Kidney glomerular epithelial cell (primary cell): ENCODE measurements at places on chromosomes 11 and 22.

- DNase-seq, result peak; percentile 7
Measured at GRCh38 chr11:131811383-131811782, 441.0 kb downstream of the NTM start.

GRCh38 chr22:17319546-17319945, 49.7 kb upstream of the CECR2 start:
- DNase-seq, result no peak

GRCh38 chr22:46728470-46728869, 9.6 kb downstream of the CERK start:
- DNase-seq, result no peak

- no peak for DNase-seq
Measured at GRCh38 chr11:133219543-133219942, 312.8 kb downstream of the OPCML start.

- no peak for DNase-seq
Measured at GRCh38 chr22:40782521-40782920, 36.6 kb downstream of the SLC25A17 start.

DNA sequence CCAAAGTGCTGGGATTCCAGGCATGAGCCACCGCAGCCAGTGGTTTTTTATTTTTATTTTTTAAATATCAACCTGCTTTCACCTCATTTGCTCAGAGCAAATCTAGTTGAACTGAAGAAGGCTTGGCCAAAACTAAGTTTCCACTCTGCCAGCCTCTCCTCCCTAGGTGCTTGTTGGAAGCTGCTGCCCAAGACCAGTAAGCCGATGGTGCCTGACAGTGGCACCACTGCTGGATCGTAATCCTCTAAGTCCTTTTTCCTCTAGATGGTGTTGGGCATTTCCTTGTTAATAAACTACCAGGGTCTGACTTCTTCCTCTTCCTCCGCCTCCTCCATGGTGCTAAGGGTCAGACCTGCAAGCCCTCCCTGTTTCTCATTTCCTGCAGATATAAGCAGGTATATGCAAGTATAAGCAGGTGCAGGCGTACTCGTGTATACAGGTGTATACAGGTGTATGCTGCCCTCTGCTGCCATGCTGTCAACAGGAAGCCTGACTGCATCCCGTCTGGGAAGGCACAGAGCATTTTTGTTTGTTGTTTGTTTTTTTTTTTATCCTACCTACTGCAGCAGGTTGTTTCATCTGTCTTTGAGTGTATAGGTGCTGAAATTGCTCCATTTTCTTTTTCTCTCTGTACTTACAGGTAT, 1.6 kb downstream of the NADSYN1 start:
- DNase-seq, result no peak

DNA sequence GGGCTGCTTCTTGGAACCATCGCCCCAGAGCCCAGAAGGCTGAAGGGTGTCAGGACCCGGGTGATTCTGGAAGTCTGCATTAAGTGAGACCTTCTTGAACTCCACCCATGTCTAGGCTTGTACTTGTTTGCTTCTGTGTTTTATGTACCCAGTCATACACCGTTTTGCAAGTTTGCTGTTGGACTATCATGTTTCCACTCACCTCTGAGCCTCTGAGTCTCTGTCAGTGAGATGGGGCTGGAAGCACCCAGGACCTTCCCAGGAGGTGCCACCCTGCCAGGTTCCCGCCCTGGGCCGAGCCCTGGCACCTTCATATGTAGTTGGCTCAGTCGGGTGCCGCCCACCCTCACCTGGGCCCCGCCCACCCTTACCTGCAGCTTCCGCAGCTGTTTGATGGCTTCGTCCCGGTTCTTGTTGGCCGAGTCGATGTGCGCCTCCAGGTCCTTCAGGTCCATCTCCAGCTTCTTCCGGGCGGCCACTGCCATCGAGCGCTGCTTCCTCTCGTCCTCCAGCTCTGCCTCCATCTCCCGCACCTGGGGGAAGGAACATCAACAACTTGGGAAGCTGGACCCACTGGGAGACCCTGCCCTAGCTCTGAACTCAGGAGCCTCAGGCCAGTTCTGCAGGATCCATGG, 35.1 kb downstream of the APOL1 start:
- no peak for DNase-seq

DNA sequence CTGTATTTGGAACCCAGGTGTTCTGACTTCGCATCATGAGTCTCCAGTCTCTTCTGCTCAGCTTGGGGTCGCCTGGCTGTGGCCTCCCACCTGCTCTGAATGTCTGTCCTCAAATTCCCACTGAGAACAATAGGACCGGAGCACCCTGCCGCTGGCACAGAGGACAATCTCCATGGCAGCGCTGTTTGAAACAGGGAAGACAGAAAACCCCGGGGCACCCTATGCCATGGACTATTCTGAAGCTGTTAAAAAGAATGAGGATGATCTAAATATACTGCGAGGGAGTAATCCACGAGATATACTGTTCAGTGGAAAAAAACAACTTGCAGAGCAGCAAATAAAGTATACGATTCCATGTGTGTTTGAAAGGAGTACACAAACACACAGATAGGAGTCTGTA, 415.6 kb upstream of the NARS2 start:
- DNase-seq, result no peak

GRCh38 chr22:42317008-42317407, 46.6 kb upstream of the TCF20 start:
- peak; percentile 2 for DNase-seq

- DNase-seq, result no peak
Measured at GRCh38 chr22:25791556-25791955, 49.6 kb downstream of the MYO18B start.

GRCh38 chr22:25741692-25742626, at the start of gene MYO18B:
Gene MYO18B, plus strand, starts transcription at chr22:25742188. Its CDS starts 18,905 bp downstream, at chr22:25761093.
- no peak for DNase-seq

- no peak for DNase-seq
Measured at GRCh38 chr22:35688913-35689675, 28.6 kb upstream of the APOL5 start.

DNA sequence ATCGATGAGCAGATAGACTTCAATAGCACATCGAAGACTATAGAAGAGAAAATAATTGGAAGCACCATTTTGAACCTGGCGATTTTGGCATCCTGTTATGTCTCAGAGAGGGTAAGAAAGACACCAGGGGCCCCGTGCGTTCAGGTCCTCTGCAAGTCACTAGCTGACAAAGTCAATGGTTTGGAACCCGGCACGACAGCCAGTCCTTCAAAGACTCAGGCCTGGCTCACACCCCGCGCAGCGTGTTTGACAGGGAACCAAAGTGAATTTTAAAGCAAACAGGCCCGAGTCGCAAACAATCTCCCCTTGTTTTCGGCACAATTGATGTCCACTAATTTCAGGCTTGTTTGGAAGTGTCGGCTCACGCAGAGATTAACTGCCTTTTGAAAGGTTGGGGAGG, 716.6 kb downstream of the BRD1 start:
- no peak for DNase-seq

GRCh38 chr11:76705826-76706225, 35.3 kb upstream of the LRRC32 start:
- no peak for DNase-seq

DNA sequence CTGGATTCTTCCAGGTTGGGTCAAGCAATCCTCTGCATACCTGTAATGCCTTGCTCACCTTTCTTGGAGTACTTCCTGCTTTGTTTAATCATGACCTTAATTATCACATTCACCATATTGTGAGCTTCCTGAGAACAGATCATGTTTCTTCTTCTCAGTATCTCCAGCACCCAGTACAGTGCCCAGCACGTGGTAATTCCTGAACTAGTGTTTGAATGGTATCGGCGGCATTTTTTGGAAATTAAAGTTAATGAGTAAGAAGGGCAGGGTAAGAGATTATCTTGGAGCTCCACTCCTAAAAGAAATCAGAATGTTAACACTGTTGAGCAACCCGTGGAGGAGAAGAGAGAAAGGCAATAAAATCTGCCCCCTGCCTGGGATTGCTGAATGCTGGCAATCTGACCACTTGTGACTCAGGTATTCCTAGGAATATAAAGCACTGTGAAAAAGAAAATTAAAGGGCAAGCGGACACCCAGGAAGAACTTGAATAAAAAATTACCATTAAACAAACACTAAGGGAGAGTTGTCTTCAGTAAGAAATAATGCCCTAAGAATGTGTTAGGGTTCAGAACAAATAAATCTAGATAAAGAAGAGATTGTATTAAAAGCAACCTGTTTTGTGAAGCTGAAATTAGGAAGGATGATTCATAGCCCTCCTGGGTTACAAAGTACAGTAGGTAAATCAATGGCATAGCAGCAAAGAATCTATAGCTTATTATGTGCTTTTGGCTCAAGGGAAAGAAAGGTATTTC, 92.9 kb downstream of the PDHX start:
- peak; percentile 59 for DNase-seq

- no peak for DNase-seq
Measured at GRCh38 chr11:15291885-15292284, 177.2 kb downstream of the INSC start.

GRCh38 chr11:58465690-58466089, 23.7 kb upstream of the OR5B12 start:
- DNase-seq, result no peak

GRCh38 chr11:70570693-70571395, 172.5 kb downstream of the CTTN start:
- no peak for DNase-seq

DNA sequence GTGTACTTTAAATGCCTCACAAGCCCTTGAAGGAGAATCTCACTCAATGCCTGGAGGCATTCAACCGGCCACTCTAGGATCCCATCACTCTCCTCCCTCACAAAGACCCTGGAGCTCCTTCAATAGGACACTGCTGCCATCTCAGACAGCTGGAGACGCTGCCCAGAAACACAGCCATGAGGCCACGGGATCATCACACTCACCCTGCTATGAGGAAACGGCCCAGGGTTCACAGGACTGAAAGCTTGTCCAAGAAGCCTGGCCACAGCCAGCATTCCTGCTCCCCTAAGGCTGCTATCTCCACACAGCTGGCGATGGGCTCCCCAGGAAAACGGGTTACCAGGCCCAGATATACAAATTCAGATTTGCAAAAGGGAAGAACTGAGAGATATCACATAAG, 13.2 kb downstream of the CARS1 start:
- no peak for DNase-seq

GRCh38 chr11:1151366-1152315, 6.1 kb upstream of the MUC5AC start:
- DNase-seq, result no peak

DNA sequence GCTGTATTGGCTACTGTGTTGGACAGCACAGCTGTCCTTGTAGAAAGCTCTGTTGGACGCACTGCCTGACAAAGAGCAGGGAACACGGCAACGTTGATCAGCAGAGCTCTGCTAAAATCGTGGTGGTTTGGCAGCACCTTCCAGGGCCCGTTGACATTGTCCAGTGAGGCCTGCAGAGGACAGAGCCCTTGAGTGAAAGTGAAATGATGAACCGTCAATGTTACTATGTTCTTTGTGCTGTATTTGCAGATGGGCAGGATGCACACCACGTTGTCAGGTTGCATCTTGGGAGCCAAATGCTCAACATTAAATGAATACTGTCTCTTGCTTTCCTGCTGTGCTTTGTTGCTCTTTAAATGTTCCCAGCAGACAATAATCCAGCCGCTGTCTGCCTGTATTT, 69.7 kb downstream of the NELL1 start:
- no peak for DNase-seq

DNA sequence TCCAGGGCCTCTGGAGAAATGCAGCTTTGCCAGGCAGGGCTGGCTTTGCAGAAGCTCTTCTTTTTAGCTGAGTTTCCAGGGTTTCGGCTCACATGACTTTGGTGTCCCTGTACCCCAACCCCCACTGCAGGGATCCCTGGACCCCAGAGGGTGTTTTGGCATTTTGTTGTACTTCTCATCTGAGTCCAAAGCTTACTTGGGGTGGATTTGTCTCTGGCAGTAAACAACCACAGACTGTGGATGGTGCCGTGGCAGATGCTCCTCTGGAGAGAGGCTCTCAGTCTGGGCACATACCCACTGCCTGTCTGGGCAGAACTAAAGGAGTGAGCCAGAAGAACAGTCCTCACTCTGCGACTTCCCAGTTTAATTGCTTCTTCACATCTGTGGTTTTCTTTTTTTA, 49.6 kb downstream of the COMMD9 start:
- DNase-seq, result no peak

GRCh38 chr22:32325811-32326237, 31.8 kb upstream of the RFPL3 start:
- DNase-seq, result no peak

DNA sequence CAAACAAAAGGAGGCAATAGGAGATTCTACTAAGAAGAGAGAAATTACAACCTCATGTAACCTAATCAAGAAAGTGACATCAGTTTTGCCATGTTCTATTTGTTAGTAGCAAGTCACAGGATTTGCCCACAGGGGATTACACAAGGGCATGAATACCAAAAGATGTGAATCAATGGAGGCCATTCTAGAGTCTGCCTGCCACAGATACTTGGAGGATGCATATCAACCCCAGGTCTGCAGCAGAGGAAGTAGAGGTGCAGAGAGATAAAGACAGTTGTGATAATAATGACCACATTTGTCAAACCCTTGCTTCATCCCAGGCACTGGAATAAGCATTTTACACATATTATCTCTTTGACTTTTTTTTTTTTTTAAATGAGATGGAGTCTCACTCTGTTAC, 2.4 kb upstream of the ASCC2 start:
- DNase-seq, result no peak

DNA sequence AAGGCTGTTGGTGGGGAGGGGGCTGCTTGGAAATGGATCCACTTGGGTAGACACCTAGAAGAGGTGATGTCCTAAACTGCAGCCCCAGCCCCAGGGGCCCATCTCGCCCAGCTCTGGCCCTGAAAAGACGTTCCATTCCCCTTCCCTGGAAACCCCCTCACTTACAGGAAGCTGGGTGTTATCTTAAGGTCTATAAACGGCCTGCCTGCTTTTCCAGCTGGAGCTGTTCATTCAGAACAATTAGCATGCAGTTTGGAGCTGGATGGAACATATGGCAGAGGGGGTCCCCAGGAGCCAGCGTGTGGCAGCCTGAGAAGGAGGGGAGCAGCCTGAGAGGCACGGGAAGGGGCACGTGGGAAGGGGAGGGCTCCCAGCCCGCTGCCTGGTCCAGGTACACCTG, 139.6 kb downstream of the PKNOX2 start:
- DNase-seq, result no peak

GRCh38 chr11:65382033-65382803, at the start of gene SLC25A45:
Gene SLC25A45, minus strand, starts transcription at chr11:65382646. Its CDS starts 695 bp downstream, at chr11:65381951.
- peak; percentile 96 for DNase-seq

DNA sequence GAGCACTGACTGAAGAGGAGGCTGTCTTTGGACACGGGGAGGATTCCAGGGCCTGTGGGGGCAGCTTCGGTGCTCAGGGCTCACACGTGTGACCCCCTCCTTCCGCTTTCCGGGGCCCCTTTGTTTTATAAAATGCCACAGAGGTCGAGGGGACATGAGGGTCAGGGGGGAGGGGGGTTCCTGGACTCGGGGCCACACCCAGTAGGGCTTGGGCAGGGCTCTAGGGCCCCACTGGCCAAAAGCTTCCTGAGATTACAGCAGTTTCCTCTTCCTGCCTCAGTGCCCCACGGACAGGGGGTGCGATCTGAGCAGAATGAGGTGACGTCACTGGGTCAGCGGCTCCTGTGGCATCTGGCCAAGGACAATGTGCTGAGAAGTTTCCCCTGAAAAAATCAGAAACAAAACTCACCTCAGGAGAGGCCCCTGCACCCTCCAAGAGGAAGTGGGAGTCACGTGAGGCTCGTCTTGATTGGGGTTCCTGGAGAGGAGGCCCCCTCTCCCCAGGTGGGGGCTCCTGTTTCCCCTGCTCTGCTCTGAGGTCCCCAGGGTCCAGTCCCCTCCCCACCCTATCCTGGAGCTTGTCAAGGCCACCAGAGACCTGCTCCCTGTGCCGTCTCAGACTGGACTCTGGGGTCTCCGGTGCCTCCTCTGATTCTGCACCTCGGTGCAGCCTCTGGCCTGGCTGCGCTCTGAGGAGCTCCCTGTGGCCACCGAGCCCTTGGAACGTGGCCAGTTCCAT, 6.4 kb upstream of the IFITM3 start:
- DNase-seq, result no peak
